GM12878 (cell line): ENCODE measurements at places on chromosomes 16 and 17.

DNA sequence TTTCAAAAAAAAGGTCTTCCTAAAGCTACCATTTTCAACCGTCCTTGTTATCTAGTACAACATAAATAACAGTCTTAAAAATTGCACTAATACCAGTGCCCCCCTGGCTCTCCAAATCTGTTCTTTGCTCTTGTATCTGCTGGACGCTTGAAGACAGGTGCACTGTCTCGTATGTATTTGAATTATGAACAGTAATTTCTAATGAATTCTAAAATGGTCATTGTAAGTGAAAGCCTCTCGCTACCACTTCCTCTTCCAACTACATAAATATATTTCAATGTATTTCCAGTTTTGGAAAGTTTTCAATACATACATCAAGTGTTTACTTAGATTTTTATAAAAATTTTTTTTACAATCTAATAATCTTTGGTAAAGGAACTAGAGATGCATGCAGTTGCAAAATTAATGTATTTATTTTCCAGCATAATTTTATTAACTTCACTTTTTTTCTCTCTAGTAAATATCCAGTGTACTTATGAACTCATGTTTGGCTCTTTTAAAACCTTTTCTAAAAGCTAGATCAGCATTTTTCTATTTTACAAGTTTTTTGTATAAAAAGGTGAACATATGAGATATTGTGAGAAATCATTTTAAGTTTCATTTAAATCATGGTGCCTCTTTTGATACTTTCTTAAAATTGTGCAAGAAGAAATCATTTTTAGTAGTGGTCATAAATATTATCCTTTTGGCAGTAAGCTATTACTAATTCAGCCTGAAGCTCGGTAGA lies 31.0 kb downstream of the ERCC4 start:
- DNase-seq: no peak

DNA sequence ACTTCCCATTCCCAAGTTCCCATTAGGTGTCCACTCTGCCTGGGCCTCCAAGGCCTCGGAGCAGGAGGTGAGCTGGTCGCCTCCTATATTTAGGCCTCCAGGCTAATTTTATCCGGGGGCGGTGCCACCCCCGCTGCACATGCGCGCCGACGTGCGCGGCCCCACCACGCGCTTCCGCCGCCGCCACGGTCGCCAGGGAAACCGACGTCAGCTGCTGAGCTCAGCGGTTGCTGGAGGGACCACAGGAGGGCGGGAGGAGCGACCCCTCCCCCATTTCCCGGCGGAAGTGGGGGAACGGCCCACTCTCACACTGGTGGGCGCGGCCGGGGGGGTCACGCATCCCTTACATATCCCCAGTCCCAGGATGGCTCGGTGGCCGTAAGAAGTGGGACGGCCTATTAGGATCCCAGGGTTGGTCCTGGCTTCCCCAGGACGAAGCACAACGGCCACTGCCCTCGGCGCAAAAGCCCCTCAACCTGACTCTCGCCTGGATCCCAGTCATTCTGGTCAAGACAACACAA lies 1.0 kb downstream of the PER1 start:
- DNase-seq: no peak

- no peak for DNase-seq
Measured at GRCh38 chr17:55527540-55528118, 16.4 kb upstream of the SMIM36 start.

DNA sequence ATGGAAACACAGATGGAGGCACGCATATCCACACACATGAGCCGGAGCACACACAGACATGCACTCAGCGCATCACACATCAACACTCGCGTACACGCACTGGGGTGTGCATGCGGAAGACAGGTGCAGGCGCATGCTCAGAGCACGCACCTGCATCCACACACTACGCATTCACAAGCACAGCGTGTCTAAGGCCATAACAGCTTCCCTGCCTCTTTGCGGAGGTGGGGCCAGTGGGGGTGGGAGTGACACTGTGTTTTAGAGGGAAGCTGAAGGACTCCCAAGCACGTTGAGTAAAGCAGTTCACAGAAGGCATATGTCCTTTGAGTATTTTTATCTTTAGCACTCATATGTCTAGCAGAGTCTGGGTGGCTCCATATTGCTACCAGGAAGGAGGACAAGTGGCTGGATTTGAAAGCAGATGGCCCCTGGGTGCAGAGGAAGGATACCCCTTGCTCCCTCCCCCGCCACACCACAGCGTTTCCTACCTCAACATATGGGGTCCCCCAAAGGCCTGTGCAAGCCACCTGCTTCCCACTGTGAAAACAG lies 68.6 kb upstream of the TOB1 start:
- no peak for DNase-seq

GRCh38 chr16:1788708-1789100 lies 4.8 kb downstream of the IGFALS start:
- DNase-seq: no peak

DNA sequence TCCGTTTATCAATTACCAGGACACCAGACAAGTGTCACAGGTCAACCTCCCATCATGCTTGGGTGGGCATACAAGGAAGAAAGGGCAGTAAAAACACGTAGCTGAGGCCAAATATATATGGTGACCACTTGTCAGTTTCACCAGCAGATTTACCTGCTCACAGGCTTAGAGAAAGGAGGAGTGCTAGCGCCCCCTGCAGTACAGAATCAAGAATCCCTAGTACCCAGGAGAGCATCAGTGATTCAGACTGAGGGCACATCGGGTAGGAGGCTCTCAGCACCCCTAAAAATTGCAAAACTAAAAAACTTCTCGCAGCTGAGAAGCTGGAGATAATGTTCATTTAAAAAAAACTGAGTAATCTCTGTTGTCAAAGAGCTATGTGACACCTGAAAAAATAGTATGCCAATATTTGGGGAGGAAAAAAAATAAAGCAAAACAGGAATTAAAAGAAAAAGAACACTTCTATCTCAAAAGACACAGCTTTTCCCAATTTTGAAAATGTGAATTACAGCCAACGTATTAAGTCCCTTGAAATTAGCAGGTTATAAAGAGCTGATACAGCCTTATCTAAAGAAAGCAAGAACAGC lies 21.2 kb upstream of the MON1B start:
- no peak for DNase-seq

DNA sequence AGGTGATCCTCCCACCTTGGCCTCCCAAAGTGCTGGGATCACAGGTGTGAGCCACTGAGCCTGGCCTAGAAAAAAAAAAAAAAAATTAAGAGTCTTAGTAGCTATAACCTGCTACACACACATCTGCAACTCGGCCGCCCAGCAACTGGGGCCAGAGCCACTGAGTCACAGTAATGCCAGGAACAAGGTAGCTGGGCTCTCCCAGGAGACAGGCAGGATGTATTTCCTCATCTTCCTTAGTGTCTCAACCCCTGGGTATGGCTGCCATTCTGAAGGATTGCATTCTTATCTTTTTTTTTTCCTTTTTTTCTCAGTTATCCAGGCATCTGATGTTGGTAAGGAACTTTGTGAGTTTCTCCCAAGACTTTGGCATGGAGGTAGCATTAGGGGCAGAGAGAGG lies 7.1 kb upstream of the PSMD3 start:
- no peak for DNase-seq

DNA sequence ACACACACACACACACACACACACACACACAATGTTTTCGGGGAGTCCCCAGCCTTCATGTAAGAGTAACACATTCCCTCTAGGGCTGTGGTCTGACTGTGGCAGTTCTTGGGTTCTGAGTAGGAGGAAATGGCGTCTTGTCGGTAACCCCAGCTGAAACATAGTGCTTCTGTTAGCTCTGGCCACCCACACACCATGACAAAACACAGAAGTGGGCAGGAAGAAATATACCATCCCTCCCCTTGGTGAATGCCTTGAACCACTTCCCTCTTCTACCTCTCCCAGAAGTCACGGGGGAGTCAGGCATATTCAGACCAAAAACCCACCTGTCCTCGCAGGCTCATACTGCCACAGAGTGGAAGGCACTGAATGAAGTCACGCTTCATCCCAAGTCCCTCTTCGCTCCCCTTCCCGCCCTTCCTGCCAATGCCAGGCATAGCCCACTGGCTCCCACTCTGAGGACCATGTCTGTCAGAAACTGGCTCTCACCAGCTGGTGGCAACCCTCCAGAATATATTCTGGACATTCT lies 11.5 kb downstream of the SLC35B1 start:
- DNase-seq: peak; percentile 72

GRCh38 chr17:27247071-27247957 lies 46.6 kb upstream of the WSB1 start:
- no peak for DNase-seq

GRCh38 chr16:424033-424622 lies 1.3 kb upstream of the RAB11FIP3 start:
- no peak for DNase-seq

GRCh38 chr16:11658896-11659708 lies 9.2 kb upstream of the SNN start:
- no peak for DNase-seq

DNA sequence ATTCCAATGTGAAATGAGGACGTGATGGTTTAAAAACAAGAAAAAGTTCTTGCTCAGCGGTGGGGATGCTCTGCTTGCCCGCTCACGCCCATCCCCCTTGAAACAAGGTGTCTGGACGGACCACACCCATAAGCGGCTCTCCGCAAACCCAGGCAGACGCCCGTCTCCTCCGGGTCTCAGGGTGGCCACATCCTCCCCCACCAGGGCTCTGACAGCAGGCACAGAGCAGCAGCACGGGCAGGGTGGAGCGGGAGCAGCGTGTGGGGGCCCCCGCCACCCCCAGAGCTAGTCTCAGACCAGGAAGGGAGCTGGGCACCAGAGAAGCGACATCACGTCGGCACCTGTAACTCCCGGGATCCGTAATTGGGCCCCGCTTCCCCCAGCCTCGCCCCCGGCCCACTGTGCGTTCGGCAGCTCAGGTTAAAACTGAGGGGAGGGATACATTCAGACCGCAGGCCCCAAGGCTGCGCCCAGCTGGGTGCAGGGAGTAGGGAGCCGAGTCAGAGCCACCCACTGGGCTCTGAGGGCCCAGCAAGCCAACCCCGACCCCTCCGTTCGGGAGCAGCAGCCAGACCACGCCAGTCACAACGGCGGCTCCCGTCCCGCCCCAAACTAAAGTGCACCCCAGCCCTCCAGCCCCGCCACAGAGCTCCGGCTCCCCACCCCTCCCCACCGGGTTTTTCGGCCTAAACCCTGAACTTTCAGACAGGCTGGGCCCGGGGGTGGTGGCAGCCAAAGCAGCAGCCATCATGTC lies 22.0 kb downstream of the CLUH start:
- DNase-seq: no peak

GRCh38 chr16:71630808-71631207 lies 4.8 kb downstream of the MARVELD3 start:
- DNase-seq: no peak

DNA sequence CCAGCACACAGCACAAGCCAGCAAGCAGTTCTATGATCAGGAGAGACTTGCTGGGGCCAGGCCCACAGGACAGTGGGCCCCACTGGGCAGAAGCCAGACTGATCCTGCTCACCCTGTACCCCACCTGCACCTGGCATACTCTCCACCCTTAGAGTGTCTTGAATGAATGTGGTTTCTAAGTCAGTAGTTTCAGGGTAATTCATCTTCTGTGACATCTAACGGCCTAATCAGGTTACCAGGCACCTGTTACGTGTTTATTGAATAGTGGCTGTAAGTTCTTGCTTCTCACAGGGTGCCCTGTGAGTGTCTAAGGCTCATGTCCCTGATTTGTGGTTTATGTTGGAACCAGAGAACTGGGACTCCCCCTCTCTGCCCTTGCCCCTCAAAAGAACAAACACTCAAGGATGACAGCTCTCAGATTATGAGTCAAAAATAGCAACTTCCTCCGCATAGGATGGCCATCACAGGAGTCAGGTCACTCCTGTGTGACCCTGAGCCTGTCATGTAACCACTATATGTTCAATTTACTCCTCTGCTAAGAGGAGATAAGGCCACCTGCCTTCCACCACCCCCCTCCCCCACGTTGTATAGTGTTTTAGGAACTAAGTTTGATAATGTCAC lies 7.0 kb upstream of the OR2C1 start:
- peak; percentile 24 for DNase-seq

DNA sequence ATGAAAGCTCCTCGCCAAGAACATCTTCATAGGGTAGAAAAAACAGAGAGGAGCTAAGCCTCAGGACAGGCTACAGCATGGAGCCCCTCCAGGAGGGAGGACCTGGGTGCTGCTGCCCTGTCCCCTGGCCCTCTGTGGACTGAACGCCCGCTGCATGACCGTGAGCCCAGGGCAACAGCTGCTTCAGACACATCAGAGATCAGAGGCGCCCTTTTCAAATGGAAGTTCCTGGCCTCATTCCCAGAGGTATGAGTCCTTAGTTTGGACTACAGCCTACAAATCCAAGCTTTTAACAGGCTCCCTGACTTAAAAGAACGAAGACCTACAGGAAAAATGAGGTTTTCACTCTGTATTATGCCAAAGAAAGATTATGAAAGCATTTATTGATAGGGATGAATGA lies 48.5 kb downstream of the ZNF18 start:
- no peak for DNase-seq

DNA sequence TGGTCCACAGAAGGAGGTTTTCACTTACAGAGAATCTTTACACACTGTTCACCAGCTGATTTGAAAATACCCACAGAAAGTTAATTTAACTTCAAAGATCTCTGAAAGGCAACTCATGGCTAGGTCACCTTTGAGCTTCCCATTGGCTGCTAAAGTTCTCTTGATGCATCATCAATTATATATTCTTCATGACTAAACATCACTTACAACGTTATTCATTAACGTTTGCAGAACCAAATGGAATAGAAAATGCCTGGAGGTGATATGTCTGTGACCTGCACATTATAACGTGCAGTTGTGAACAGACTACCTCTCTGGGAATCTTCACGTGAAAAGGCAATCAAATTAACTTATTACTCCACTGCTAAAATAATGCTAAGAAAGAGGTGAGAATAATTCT lies 238.5 kb downstream of the ZFHX3 start:
- DNase-seq: no peak

- no peak for DNase-seq
Measured at GRCh38 chr17:77782201-77782600, 176.3 kb upstream of the TNRC6C start.

GRCh38 chr17:77185137-77185536 lies 44.4 kb downstream of the SEC14L1 start:
- no peak for DNase-seq

GRCh38 chr17:33335491-33336173 lies 42.5 kb upstream of the ASIC2 start:
- DNase-seq: no peak

GRCh38 chr17:15470536-15470935 lies 3.1 kb upstream of the CDRT4 start:
- no peak for DNase-seq

DNA sequence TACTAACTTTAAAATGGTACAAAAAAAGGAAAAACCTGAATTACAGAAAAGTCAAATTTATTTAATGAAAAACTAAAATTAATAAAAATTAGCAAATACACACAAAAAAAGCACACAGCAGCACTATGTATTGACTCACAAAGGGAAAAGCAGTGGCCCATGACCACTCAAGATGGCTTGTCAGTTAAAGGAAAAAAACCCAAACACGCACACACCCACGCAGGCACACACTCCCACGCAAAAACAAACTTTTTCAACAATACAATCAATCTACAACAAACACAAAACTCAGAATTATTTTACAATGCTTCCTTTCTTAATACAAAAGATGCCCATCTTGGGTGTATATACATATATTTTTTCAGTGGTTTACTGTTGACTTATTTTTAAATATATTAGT lies 24.2 kb downstream of the SIAH1 start:
- DNase-seq: no peak
